ENCODE measurements at places on chromosomes 12 and 14.

DNA sequence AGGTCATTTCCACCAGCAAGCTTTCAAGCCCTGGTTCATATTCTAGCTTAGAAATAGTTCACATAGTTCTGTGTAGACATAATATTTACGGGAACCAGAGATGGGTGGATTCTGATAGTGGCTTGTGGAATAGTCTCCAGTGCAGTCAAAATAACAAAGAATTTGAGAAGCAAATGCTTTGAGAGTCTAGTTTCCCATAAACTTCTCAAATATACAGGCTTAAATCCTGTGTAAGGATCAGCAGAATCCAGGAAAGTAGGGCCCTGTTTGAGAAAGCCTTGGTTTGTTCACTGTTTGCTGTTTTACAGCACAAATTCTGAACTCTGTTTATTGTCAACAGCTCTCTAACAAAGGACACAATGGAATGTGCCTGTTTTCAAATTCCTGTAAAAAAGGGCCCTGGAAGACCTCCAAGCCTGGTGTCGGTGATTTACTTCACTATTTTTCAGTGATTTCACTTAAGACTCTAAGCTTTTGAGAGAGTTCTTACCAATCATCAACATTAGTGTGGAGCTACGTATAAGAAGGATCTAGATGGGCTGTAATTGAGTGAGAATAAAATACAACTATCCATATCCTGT lies 11.4 kb upstream of the FOS start:
- no peak for DNase-seq

DNA sequence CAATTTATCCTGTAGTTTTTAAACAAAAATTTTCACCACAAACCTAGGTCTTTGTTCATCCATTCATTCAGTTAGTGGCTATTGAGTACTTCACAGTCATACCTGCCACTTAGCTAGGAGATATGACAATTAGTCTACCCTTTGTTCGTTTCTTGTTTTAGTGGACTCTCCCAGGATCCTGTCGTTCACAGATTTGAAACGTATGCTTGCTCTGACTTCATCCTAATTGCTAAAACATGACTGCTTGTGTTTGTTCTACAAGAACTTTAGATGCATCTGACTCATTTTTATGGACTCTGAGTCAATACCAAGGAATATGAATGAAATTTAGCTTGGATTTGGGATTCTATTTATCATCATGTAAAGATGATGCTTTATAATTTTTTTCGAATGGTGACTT lies 69.5 kb downstream of the TBC1D30 start:
- DNase-seq, result no peak

GRCh38 chr14:75127903-75128595 lies 1.2 kb upstream of the NEK9 start:
- no peak for DNase-seq

DNA sequence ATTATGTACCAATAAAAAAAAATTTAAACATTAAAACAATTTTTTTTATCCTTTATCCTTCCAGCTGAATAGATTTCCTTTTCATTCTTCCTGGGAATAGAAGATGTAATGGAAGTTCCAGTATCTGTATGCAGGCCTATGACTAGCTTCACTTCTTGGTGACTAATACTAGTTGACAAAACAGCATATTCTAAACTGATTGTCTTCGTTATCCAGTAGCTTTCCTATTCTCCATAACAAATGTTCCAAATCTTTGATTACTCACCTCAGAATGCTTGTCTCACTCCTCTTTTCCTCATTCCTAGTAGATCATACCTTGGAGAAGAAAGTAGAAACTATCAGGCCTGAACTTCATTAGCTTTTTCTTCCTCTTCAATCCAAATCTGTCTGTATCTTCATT lies 70.7 kb downstream of the PLEKHA5 start:
- no peak for DNase-seq

DNA sequence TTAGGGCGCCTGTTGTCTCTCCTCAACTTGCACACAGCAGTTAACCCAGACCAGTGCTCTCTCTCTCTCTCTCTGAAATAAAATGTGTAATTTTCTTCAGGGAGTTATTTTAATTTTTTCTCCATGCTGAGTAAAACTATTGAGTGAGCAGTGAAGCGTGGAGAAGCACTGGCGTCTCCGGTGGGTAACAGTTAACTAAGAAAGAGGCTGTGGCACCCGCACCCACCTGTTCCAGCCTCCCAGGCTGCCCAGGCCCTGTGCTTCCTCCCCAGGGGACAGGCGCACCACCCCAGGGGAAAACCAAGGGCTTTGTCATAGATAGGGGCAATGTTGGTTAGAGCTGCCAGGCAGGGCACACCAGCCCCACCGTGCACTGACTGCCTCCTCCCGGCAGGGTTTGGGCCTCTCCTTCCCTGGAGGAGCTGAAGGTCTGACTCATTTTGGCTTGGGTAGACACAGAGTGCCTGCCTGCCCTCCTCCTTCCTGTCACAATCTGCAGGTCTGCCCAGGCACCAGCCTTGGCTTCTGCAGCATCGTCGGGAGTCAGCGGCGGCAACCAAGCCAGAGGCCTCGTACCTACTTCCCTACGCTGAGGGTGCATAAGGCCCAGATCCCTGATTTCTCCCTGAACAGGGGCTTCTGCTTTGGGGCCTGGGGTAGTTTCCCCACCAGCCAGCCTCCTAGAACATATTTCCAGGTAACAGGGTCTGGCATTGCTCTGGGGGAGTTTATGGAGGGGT lies 3.9 kb downstream of the HOXC5 start:
- no peak for DNase-seq

GRCh38 chr14:95609398-95609990 lies 74.6 kb downstream of the GLRX5 start:
- DNase-seq, result peak; percentile 10

GRCh38 chr14:104700747-104701217 lies 11.4 kb downstream of the INF2 start:
- DNase-seq, result no peak

GRCh38 chr12:112327209-112327938 lies 54.9 kb downstream of the HECTD4 start:
- DNase-seq, result no peak

- no peak for DNase-seq
Measured at GRCh38 chr14:77097006-77097699, 905 bp upstream of the CIPC start.

GRCh38 chr12:104064842-104065427 lies 604 bp downstream of the HCFC2 start:
- DNase-seq, result peak; percentile 5

- no peak for DNase-seq
Measured at GRCh38 chr14:78701246-78701645, 531.1 kb downstream of the NRXN3 start.

GRCh38 chr14:91159182-91159581 lies 45.3 kb downstream of the DGLUCY start:
- DNase-seq, result no peak

- DNase-seq, result no peak
Measured at GRCh38 chr12:110039085-110039807, 9.1 kb downstream of the C12orf76 start.

DNA sequence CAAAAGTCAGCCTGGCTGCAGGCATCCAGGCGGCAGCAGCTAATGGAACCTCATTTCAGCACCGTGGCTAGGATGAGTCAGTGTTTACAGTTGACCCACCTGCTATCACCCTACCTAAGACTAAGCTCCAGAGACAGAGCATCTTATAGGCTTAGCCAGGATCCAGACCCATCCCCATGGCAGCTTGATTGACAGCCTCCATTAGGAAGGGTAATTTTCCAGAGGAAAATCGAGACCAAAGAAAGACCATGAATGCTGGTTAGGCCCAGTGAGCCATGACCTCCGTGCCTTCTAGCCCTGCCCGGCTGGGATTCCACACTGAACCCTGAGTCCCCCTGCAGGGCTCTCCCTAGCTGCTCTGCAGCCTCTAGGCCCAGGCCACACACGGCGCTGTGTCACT lies 38.7 kb downstream of the TUNAR start:
- DNase-seq, result no peak

DNA sequence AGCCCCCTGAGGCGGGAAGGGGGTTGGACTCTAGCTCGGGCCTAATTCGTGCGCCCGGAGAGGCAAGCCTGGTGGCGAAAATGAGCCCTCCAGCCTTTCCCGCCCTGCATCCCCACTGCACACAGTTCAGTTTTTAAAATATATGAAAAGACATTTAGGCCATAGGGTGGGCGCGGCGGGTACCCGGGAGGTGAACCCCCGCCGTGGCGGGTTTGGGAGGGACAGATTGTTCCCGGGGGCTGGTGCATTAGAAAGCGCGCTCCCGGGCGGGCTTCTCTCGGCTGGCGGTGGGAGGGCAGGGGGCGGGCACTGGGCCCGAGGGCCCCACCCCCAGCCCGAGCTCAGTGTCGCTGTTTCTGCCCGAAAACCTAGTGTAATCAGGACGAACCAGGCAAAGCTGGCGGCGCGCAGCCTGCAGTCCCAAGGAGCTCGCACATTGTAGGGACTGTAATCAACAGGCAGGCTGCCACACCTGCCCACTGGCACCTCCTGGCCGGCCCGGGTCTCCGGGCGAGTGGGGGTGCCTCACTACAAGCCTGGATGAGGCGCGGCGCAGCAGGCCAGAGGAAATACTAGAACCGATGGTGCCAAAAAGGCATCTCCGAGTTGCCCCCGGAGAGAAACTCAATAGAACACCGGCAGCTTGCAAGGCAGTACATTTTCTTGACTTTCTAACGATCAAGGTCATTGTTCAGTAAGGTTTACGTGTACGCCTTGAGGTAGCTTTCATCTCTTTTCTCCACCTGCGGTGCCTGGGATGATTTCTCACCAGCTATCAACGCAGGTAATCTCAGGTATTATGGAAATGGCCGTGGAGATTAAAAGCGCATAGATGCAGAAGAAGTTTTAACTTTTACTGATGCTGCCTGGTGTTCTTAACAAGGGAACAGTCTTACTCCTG lies 764 bp upstream of the SPTB start:
- peak; percentile 86 for DNase-seq

DNA sequence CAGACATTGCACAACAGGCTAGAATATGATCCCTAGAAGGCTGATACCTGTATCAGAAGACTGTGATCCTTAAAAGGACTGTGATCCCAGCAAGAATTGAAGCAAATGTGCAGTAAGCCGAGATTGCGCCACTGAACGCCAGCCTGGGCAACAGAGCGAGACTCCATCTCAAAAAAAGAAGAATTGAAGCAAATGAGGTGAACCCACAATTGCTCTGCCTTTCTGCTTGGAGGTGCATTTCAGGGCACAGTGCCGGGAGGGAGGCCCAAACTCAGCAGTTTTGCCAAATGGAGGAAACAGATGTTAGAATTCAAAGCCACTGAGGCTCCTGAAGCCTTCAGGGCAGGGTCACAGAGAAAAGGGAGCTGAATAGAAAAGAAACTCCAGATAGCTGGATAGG lies 61.1 kb upstream of the COCH start:
- DNase-seq, result no peak

DNA sequence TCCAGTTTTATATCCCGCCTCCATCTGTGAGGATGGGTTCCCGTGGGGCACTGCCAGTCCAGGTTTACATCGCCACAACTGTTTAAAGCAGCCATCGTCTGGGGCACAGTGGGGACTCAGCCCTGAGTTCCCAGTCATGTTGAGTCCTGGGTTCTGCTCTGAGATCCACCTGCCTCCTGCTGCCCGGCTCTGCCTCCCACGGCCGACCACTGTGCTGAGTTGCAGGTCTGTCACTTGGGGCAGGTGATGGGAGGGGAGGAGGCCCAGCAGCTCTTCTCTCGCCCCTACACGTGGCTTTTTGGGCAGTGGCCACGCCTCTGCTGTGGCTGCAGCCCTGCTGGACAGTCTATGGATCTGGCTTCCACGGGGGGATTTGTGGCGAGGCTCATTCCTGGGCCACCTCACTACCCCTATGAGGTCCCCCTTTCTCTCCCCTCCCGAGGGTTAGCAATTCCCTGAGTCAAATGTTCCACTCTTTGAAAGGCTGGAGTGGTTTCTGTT lies 143.0 kb downstream of the ADGRD1 start:
- DNase-seq, result no peak

GRCh38 chr12:128829861-128830504 lies 6.2 kb upstream of the SLC15A4 start:
- no peak for DNase-seq

- peak; percentile 81 for DNase-seq
Measured at GRCh38 chr12:50103767-50104321, at the start of gene GPD1. GPD1 (plus strand) TSS chr12:50104008; CDS start chr12:50104051, 43 bp downstream.

DNA sequence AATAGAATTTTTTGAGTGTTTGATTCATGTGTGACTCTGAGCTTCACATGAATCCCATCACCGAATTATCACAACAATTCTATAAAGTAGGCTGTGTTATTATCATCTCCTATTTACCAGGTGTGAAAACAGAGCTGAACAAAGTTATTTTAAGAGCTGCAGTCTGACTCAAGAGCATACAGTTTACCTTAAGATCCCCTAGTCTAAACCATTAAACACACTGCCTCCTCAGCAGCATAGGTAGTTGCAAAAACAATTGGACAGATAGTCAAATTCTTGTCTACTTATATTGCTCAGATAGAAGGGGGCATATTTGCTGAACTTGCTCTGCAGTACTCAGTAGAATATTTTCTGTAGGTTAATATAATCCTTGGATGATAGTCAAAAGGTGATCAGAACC lies 219.8 kb upstream of the ATP2B1 start:
- DNase-seq, result no peak

DNA sequence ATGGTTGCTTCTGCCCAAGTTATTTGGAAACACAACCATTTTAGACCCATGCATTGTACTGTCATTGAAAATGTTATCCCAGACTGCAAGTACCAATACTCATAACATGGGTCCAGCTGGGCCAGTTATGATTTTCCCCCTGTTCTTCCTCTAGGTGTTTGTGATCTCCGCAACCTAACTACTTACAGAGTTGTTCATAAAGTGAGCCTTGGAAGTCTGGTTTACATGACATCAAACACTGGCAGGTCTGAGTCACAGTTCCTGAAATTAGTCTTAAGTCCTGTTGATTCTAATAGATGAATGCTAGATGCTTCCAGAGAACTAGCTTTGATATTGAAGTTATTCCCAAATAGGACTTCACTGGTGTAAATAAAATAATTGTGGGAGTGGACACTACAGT lies 487.0 kb downstream of the MED13L start:
- no peak for DNase-seq

DNA sequence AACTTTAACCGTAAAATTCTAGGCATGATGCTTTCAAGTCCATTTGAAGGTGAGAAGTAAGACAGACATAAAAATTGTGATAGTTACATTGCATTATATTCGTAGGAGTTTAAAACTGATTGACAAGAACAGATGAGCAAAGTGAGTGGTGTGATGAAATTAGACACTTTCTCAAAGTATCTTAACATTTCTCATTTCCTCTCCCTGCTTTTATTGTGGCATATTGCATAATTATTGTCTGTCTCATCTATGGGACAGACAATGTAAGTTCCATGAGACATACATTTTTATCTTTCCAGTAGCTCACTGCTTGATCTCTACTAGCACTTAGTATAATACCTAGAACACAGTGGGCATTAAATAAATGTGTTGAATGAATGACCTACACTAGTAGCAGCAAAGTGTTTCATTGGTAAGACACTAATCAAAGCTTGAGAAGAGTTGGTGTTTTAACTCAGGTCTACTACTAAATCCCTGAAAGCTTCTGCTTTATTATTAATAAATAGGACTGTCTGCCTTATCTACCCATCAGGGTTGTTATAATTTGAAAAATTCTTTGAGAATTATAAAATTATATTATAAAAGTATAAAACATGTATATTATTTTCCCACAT lies 19.0 kb downstream of the A2M start:
- DNase-seq, result no peak

All from head of caudate nucleus (tissue), 42 donors.